Posterior vena cava (tissue), 2 donors: ENCODE measurements at places on chromosomes 7 and 10. TPM values are rescaled to one million over a fixed set of nuclear protein-coding genes. Genes with fewer than 3 reads are reported as not detected.

- peak; percentile 87 for DNase-seq
These were observed at the start of gene AOAH for GRCh38 chr7:36723951-36724664. Gene AOAH, minus strand, starts transcription at chr7:36724494. Its CDS starts 346 bp downstream, at chr7:36724148.

- no peak for DNase-seq
These were observed 309.1 kb downstream of the MDFIC start for GRCh38 chr7:115230882-115231571.

DNA sequence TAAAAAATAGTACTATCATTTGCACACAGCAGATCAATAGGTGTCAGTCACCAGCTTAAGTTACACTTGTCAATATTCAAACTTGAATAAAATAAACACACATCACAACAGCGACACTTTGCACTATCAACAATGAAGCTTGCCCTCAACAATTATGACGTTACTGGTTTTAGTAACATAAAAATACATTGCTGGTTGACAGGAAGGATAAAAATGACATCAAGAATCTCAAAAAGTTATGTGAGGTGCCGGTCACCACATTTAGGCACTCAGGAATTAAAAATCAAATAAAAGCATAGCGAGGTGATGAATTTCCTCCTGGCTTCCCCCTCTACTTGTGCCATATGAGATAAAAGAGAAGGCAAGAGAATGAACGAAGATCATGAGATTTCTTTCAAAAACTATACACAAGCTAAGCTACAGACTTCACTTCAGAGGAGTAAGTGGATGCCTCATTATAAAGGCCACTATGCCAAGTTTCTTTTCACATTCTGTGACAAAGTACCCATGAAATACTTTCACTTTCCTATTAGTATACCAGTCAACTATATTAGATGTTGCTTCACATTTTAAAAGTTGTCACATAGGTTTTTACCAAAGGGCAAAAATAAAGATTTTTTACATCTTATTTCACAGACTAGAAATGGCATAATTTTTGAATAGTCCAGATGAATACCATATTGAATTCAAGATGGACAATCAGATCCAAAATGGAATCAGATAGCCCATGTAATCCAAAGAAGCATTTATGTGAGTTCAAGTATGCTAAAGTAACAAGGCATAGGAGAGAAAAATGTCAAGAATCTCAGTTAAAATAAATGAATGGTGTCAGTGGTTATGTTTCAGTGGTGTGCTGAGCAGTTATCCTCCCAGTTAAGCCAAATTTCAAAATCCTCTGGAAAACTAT, 3.6 kb downstream of the CCDC71L start:
- no peak for DNase-seq

GRCh38 chr10:111127081-111127848, 50.4 kb downstream of the ADRA2A start:
- DNase-seq = no peak

GRCh38 chr10:15419279-15419874, 48.3 kb upstream of the FAM171A1 start:
- DNase-seq = no peak

The RAPGEF5 gene
- total RNA-seq = 61.5 TPM

DNA sequence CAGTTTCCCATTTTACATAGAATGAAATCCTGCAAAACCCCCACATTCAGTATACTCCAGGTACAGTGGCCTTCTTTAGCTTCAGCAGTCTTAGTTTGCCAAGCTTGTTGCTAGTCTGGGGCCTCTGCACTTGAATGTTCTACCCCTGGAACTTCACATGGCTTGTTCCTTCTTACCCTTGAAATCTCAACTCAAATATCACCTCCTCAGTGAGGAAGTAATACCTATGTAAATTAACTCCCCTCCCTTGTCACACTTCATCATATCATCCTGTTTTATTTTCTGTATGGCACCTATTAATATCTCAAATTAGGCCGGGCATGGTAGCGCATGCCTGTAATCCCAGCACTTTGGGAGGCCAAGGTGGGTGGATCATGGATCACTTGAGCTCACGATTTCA, 163.8 kb upstream of the KAT6B start:
- no peak for DNase-seq

DNA sequence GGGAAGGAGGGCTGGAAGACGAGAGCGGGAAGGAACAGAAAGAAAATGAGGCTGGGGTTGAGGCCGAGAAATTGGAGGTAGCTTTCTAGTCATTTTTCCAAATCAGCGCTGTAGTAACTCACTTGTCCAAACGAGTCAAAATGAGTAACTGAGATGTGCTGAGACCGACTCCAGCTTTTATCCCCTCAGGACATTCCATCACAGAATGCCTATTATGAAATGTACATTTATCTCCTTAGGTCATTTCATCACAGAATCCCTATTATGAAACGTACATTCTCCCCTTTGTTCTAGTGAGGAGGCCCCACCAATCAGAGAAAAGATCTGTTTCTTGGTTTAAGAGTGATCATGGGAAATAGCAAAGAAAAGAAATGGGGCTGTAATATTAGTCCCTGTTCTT, 55.7 kb upstream of the AMPH start:
- no peak for DNase-seq

The EN2 gene
- total RNA-seq = 0.14 TPM
